ENCODE measurements at places on chromosomes 2 and 18.

GRCh38 chr18:24095976-24096375, 42.9 kb upstream of the CABYR start:
- no peak for DNase-seq

- no peak for DNase-seq
Measured at GRCh38 chr18:51765606-51766360, 568.3 kb upstream of the MEX3C start.

DNA sequence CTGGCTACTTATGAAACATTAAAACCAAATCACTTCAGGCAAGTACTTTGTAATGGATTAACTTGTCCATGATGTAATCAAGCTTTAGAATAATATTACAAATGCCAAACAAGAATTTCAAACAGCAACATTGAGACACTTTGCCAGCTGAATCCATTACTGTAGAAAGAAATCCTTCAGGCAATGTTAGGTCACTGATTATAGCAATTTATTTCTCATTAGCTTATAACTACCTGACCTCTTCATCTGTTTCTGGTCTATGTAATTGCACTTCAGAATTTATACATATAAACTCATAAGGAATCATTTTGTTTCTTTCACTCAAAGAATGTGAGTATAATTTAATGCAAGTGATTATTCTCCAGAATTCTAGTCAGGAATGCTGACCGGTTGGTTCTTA, 692.6 kb upstream of the TMEFF2 start:
- no peak for DNase-seq

DNA sequence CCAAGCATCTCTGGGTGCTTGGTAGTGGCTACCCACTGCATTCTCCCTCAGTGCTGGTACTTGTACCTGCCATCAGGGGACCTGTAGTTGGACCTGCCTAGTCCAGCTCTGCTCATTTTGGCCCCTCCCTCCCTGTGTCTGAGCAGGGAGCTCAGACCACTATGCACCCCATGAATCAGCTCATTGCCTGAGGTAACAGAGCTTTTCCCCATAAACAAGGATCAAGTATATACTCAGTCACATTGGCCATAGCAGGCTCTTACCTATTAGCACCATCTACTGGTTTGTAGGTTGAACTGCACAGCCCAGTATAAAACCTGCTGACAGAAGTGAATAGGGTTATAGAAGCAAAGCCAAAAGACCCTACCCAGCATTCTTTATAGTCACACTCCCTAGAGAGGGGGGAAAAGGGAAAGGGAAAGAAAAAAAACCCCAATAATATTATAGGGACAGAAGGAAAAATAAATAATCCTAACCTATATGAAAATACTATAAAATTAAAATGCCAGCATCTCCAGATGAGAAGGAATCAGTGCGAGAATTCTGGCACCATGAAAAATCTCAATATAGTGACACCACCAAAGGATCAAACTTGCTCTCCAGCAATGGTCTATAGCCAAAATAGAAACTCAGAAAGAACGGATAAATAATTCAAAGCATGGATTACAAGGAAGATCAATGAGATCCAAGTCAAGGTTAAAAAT, 6.9 kb upstream of the FLACC1 start:
- DNase-seq: no peak

- DNase-seq: peak; percentile 26
Measured at GRCh38 chr18:3219631-3220335, at the start of gene MYOM1. Gene MYOM1 (minus strand): TSS chr18:3219968. CDS start chr18:3215223, 4,745 bp downstream.

GRCh38 chr2:36626071-36626470, 28.1 kb upstream of the FEZ2 start:
- DNase-seq: no peak

DNA sequence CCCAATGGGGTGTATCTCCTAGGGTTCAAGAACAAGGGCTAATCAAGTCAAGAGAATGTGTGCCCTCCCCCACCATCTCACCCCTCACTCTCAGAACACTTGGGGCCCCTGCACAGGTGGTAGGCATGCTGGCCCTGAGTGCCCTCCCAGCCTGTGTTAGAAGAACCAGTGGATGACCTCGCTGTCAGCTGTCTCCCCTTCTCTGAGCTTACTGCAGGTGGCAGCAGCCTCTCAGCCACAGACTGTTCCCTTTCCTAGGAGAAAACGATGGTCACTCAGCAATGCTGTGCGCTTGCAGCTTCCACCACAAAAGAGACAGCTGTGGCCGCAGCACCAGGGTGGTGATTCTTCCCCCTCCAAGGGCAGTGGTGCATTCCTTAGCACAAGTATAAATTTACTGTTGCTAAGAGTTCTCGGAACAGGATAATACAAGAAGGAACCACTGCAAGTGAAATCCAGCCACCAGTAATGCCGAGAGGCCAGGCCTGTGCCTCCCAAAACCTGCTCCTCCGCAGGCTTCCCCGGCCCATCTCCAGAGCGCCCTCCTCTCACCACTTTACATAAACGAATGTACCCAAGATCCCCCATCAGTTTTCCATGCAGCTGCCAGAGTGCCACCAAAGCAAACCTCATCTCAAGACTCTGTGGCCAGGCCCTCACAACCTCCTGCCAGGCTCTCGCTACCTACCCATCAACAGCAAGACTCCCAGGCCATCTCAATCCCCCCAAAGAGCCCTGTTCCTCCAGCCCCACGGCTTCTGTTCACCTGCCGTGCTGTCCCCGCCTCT, 935 bp upstream of the RAMP1 start:
- DNase-seq: peak; percentile 49

DNA sequence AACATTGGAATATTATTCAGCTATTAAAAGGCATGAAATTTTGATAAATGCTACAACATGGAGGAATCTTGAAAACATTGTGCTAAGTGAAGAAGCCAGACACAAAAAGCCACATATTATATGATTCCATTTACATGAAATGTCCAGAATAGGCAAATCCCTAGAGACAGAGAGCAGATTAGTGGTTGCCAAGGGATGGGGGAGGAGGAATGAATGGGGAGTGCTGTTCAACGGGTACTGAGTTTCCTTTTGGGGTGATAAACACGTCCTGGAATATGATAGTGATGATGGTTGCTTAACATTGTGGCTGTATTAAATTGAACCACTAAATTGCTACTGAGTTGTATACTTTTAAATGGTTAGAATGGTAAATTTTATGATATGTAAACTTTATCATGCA, 8.9 kb upstream of the TWSG1 start:
- no peak for DNase-seq

GRCh38 chr2:36469710-36470109, 114.1 kb downstream of the CRIM1 start:
- no peak for DNase-seq
